ENCODE measurements at places on chromosomes 16 and 17. TPM values are rescaled to one million over a fixed set of nuclear protein-coding genes. Genes with fewer than 3 reads are reported as not detected.

Gene ERI2
- 3.1 TPM for total RNA-seq

Gene HSD17B1
- total RNA-seq, result 0.35 TPM

Gene ICAM2
- total RNA-seq, result 108 TPM

Gene CES5A
- not detected for total RNA-seq
